ENCODE measurements at places on chromosomes 2 and 18. TPM values are rescaled to one million over a fixed set of nuclear protein-coding genes. Genes with fewer than 3 reads are reported as not detected.

Gene SCN2A
- total RNA-seq = 1.7 TPM

Gene UGT1A8
- total RNA-seq = not detected

Gene DSG2
- 12.5 TPM for total RNA-seq

Gene TGFA
- not detected for total RNA-seq

Gene RTP5
- not detected for total RNA-seq

Gene ABCA12
- not detected for total RNA-seq

Gene FAM237A
- total RNA-seq = not detected

Gene DPY30
- total RNA-seq = 34.8 TPM

Gene HOXD8
- total RNA-seq = 6.3 TPM

Gene RNF152
- 127 TPM for total RNA-seq

Gene C2orf69
- total RNA-seq = 3.5 TPM

Gene ALS2
- total RNA-seq = 43.4 TPM

Gene PTPRN
- total RNA-seq = 7.9 TPM

Gene BCL11A
- 1.6 TPM for total RNA-seq

Gene MPPE1
- 23.0 TPM for total RNA-seq

Gene SH3RF3
- total RNA-seq = 11.6 TPM

Gene CNTNAP5
- total RNA-seq = not detected

Gene TMEM163
- not detected for total RNA-seq

Gene DNAH7
- 1.1 TPM for total RNA-seq

Gene MEP1B
- total RNA-seq = not detected

Gene TFPI
- total RNA-seq = 239 TPM

Gene NAT8
- total RNA-seq = not detected

Gene RUFY4
- total RNA-seq = not detected

Gene GPATCH11
- 3.7 TPM for total RNA-seq

Gene EGR4
- total RNA-seq = not detected

Gene PSMA8
- not detected for total RNA-seq

Gene ANKRD53
- 0.72 TPM for total RNA-seq

Gene HNMT
- total RNA-seq = 20.3 TPM

Gene PRKCE
- total RNA-seq = 21.9 TPM

Gene PARD6G
- 4.4 TPM for total RNA-seq

Gene CRYGC
- not detected for total RNA-seq

Gene PCGF1
- 27.8 TPM for total RNA-seq

Gene SCG2
- 5.3 TPM for total RNA-seq

Gene C18orf54
- 0.66 TPM for total RNA-seq

Gene RPRM
- total RNA-seq = not detected

Gene CNNM4
- 5.9 TPM for total RNA-seq

Gene MITD1
- 19.0 TPM for total RNA-seq

Gene ABCB11
- not detected for total RNA-seq

Gene ANKRD30BL
- total RNA-seq = 0.14 TPM

Gene UGT1A5
- not detected for total RNA-seq

Gene CYP1B1
- total RNA-seq = 70.2 TPM

Gene TLX2
- total RNA-seq = not detected

Gene GLI2
- 14.0 TPM for total RNA-seq

Gene SERPINB3
- not detected for total RNA-seq

Gene SERTAD2
- 6.1 TPM for total RNA-seq

Gene MERTK
- 0.44 TPM for total RNA-seq

Gene STARD6
- total RNA-seq = not detected

Gene ANKMY1
- 13.7 TPM for total RNA-seq

Gene RESP18
- not detected for total RNA-seq

Gene GRB14
- total RNA-seq = not detected

Gene ALK
- total RNA-seq = not detected

Gene REG3A
- not detected for total RNA-seq

Gene CTNNA2
- total RNA-seq = not detected

Gene TMEM178A
- 0.88 TPM for total RNA-seq

Gene SLC5A7
- not detected for total RNA-seq

All from placental pericyte (primary cell).